ENCODE measurements at places on chromosomes 4 and X.

- no peak for DNase-seq
Observed at GRCh38 chr4:148062301-148062950, 330.5 kb downstream of the ARHGAP10 start.

- DNase-seq, result no peak
Observed at GRCh38 chr4:111546881-111547280, 598.4 kb upstream of the FAM241A start.

GRCh38 chr4:168723020-168723419, 226.2 kb downstream of the PALLD start:
- no peak for DNase-seq

DNA sequence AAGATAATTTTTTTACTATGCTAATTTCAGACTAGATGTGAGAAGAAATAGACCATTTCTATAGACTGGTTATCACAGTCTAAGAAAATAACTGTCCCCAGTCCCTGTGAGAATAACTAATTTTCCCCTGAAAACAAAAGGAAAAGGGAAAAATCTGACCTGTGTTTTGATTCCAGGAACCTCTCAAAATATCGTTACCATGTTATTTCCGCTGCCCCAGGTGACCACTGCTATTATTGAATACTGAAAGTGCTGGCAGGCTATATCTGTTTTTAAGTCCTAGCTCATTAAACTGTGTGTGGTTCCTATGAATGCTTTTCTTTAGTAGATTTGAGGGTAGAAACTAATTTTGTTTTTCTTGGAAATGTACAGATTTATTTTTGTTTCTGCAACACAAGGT, 83.6 kb downstream of the GAB1 start:
- no peak for DNase-seq

GRCh38 chrX:79270401-79270800, 96.7 kb downstream of the ITM2A start:
- peak; percentile 63 for DNase-seq

- DNase-seq, result no peak
Observed at GRCh38 chr4:17958181-17958580, 63.4 kb downstream of the LCORL start.

DNA sequence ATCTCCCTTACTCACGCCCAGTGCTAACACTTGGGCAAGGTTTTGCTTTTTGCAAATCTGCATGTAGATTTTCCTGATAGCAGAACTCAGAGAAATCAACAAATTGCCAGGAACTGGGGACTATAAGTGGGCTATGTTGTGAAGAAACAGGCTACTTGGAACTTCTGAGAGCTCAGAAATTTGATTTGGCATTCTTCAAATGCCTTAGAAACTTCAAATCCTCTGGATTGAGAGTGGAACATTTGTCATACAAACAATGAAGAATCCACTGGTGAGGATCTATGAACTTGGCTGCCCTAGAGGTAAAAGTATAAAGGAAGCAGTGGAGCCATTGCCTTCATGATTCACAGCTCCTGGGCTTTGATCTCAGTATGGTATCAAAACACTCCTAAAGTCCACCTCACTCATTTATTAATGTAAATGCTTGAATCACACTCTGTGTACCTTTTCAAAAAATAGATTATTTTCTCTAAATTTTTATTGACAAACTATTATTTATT, 126.0 kb downstream of the GLRA3 start:
- no peak for DNase-seq

DNA sequence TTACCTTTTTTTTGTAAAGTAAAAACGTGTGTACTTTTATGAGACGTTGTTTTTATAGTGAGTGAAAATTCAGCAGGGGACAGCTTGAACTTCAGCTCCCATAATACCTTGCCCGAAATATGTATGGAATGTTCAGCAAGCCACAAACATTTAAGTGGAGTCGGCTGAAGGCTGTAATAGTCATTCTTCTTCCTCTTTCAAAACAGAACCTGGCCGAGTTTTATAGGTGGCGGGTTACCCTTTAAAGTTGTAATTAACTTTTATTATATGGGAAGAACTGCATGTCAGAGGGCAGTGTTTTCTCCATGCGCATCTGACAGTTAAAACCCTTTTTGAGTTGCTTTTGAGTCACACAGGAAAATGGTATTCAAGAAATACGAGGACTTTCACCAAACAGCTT, 50.7 kb downstream of the CLDN34 start:
- DNase-seq, result peak; percentile 77

DNA sequence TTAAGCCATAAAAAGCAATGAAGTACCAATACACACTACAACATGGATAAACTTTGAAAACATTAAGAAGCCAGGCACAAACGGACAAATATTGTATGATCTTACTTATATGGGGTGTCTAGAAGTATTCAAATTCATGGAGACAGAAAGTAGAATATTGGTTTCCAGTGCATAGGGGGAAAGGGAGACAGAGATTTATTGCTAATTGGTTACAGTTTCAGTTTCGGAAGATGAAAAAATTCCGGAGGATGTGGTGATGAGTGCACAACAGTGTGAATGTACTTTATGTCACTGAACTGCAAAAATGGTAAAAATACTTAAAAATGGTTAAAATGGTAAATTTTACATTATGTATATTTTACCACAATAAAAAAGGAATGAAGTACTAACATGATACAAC, 5.1 kb upstream of the PRDX4 start:
- DNase-seq, result no peak

- DNase-seq, result no peak
Observed at GRCh38 chr4:22932326-22932725, 239.6 kb downstream of the GBA3 start.

DNA sequence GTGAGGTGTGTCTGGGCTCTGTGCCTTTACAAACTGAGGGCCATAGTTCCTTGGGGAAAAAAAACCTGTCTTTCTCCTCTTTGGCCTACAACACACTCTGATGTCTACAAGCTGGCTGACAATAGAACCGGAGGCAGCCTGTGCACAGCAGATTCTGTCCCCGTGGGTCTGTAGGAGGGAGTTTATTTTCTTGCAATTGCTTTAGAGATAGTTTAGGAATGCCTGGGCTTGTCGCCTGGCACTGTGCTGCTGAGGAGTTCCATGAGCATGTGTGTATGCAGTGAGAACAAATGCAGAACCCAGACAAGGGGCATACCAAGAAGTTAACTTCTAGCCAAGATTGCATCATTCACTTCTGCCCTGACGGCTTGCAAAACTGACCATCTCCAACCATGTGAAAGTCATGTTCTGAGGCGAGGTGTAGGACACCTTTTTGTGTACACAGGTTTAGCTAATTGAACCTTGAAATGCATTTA, 54.1 kb downstream of the CCNI start:
- DNase-seq, result peak; percentile 40

DNA sequence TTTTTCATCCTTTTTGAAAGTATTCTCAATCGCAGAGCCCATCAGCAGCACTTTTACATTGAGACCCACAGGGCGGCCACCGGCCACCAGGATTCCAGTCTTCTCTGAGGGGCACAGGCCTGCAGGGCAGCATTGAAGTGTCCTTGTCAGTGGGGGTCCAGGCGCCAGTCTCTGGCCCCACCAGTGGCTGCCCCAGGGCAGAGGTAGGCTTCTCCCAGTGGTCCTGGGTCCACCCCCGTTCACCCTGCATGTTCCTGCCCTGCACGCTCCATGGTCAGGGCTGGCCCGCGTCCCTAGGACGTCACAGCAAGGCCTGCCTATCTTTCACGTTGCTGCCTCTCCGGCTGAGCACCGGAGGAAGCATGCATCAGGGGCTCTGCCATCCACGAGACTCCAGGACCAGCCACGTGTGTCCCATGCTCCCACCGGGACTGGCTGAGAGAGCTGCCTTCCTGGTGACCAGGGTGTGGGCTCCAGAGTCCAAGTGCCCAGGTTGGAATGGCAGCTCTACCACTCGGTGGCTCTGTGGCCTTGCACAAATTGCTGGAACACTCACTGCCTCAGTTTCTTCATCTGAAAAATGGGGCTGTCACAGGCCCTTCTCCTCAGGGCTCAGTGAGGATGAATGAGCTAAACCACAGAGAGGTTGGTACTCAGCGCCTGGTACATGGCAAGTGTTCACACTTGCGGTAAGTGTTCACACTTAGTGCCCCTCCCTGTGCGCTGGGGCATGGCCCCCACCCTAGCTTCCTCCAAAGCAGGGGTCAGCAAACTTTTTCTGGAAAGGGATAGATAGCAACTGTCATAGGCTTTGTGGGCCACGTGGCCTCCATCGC, 30.7 kb upstream of the JAKMIP1 start:
- no peak for DNase-seq
